ENCODE measurements at places on chromosomes 3 and 15. TPM values are rescaled to one million over a fixed set of nuclear protein-coding genes. Genes with fewer than 3 reads are reported as not detected.

Gene LRTM1
- not detected for total RNA-seq

Gene CCK
- 1.0 TPM for total RNA-seq

Gene HYKK
- 2.6 TPM for total RNA-seq

Gene CYP11A1
- 0.33 TPM for total RNA-seq

DNA sequence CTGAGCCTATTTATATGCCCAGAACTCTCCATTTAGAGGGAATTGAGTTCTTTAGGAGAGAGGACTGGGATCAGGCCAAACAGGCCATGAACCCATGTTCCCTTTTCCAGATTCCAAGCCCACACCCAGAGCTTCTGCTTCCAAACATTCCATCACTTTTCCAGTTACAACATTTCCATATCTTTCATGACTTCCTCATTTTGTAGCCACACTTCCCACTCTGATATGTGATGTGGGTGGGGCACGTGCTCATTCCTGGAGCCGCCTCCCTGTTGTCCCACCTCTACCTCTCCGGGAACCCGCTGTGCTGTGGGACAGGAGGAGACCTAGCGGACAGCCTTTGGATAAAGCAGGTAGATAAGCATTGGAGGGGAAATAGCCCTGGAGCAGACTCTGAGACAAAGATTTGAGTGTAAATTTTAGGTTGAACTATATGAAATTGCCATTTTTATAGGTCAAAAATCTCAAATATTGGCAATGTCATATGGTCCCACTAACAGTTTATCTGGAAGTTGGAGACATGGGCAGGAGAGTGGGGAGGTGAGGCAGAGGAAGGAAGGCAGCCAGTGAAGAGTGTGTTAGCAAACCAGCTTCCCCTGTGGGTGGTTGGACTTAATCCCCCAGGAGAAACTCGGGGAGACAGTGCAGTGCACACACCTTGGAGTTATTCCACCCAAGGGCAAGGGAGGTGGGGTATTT, 31.8 kb downstream of the CYP8B1 start:
- no peaks in the 10 kb centered on the region for H3K36me3 ChIP-seq
- no peak for DNase-seq

DNA sequence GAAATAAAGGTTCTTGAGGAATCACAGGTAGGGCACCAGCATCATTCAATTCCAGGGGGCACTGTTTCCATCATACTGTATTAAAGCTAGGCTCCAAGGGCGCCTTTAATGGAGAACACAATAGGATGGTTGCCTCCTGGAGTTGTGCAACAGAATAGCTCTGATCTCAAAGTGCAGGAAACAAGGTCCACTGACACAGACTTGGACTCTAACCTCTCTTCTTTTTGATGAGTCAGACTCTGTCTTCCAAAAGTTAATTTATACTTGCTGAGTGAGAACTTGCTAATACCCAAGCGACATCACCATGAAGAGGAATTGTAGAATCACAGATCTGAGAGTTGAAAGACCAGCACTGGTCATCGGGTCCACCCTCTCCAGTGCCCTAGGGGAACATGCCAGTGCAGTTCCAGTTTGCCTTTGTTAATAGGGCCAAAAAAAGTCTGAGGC, 94.4 kb upstream of the PHLDB2 start:
- peak; percentile 50 for DNase-seq
- no peak overlapping the region for H3K27ac ChIP-seq
- H3K36me3 ChIP-seq, result no peaks in the 10 kb centered on the region
- peaks cover 24% of the 10 kb centered on the region for H3K4me1 ChIP-seq

DNA sequence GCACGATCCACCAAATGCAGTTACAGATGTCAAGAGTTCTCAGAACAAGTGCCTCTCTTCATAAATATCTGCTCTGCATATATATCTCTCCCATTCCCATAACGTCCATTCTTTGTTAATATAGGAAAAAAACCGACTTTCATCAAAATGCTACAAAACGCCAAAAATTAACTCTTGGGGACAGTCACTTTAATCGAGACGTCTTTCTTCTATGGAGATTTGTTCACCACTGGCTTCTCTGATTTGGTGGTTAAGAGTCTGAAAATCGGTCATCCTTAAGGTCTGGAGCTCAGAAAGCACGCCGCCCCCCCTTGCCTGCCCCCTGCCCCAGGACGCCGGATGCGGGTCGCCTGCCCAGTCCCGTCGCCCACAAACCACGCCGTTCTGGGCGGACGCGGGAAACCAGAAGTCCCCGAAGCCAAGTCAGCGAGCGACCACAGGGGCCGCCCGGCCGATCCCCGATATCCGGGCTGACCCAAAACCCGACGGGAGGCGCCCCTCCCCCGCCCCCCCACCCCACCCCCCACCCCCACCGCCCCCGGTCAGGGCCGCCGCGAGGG, 252.7 kb downstream of the TJP1 start:
- H3K36me3 ChIP-seq, result no peaks in the 10 kb centered on the region
- H3K27me3 ChIP-seq, result peaks cover 32% of the 10 kb centered on the region
- no peak overlapping the region for H3K4me3 ChIP-seq
- DNase-seq, result no peak
- no peak overlapping the region for H3K27ac ChIP-seq

Measured in fibroblast of lung (primary cell).